ENCODE measurements at places on chromosomes 5 and 9.

DNA sequence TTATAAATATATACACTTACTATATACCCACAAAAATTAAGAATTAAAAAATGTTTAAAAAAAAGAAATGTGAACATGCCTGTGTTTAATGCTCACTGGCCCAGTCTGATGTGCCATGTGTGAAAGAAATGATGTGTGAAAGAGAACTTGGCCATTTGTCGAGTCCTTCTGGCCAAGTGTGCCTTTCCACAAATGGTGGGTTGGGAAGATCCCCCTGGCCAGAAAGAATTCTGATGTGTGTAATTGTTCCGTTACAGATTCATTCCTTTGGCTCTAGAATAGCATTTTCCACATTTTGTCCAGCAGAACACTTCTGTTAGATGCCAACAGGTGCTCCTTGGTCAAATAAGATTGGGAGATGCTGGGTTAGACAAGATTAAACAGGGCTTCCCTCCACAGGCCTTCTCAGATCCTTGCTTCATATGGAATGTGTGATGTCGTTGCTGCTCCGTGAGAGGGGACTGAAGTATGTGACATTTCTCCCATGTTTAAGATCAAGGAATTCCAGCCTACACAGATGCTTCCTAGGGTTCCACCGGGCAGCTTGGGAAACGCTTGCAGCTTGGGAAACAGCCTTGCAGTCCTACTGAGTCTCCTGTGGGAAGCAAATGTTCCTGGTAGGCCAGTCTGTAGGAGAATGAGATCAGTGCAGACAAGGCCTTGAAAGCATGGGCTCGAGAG is 32.1 kb downstream of the GDNF start:
- DNase-seq, result no peak

GRCh38 chr5:159427180-159428012 is 97.1 kb upstream of the IL12B start:
- DNase-seq, result no peak

- DNase-seq, result peak; percentile 88
These were observed 4.9 kb upstream of the HRH2 start for GRCh38 chr5:175652741-175653663.

- no peak for DNase-seq
These were observed 24.0 kb upstream of the F2RL1 start for GRCh38 chr5:76794871-76795270.

DNA sequence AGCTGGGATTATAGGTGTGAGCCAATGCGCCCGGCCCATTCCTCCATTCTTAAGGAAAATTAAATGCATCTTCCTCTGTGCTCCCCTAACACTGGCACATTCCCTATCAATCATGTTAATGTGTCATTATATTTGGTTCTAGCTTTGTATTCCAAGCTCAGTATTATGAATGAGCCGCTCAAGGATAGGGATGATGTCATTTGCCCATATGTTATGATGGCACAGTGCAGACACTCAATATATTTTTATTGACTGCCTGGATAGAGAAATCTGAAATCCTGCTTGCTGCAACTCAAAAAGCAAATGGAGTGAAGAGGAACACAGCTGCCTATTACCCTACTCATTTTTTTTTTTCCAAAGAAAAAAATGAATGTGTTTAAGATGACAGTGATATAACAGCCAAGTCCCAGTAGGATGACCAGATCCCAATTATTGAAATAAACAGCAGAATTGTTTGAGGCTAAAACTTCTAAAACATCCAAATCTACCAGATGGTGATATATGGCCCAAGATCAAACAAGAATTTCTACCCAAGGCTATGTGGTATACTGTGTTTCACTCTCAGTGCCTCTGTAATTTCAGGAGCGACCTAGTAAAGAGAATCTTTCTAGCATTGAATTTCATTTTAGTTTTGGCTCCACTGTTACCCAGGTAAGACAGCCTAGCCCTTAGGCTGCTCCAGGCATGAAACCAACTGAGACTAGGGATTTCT is 16.3 kb downstream of the SUSD1 start:
- DNase-seq, result no peak

DNA sequence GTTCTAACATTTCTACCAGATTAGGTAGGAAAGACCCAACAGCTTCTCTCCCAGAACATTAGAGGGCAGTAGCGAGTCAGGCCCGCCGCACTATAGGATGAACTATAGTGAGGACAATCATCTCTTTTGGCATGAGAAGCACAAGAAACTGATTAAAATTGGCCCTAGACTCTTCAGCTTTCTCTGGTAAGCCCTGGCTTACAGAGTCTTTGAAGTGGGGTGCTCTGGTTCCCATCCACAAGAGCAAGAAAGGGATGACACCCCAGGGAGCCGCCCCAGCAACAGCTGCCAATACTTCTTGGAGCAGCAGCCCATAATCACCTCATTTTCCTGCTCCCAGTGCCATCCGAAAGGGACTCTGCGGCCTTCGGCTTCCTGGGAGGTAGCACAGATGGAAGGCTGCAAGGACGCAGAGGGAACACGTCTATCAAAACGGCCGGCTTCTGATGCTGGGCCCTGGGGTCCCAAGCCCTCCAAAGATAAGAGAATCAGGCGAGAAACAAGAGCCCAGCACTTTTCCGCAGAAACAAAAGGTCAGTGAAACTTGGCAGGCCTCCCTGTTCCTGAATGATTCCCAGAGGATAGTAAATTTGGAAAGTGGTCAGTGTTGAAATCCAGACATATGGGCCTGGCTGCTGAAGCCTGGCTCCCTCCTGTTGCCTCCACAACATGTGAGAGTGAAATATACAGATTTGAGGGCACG is 69.3 kb downstream of the HSD17B3 start:
- peak; percentile 26 for DNase-seq

GRCh38 chr5:60196385-60197113 is 303.0 kb upstream of the PDE4D start:
- DNase-seq, result no peak

DNA sequence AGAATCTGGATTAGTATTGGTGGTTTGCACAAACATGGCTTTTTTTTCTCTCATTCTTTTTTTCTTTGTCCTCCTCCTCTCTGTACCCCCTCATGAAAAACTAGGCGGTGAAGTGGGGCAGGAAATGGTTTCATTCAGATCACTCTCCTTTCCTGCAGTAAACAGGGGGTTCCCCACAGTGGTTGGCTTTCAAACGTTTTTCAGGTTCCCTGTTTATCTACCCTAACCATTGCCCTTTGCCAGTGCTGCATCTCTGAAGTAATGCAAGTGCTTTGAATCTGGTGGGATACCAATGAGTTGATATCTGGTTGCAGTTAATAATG is 29.8 kb downstream of the NR4A3 start:
- peak; percentile 42 for DNase-seq

GRCh38 chr5:54653956-54654614 is 136.5 kb downstream of the SNX18 start:
- no peak for DNase-seq

DNA sequence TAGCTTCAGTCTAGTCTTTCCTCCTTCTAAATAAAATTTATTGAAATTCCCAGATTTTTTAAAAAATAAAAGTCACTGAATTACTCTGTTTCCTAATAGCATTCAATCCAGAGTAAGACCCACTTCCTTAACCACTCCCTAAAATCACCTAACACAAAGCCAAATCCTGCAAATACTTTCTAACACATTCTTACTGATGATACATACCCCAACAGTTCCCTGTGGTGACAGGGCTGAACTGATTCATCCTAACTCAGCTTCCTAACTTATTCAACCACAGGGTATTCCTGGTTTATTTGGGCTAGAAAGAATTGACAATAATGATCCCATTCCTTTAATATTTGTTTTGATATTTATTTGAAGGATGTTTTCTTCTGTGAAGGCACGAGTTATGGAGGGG is 40.7 kb upstream of the ZNF300 start:
- no peak for DNase-seq

- no peak for DNase-seq
These were observed 206.0 kb upstream of the PRR16 start for GRCh38 chr5:120258123-120258522.
